ENCODE measurements at places on chromosomes 1 and 21. TPM values are rescaled to one million over a fixed set of nuclear protein-coding genes. Genes with fewer than 3 reads are reported as not detected.

GRCh38 chr1:30842697-30843354 lies 65.7 kb downstream of the SDC3 start:
- DNase-seq: no peak

- DNase-seq: peak; percentile 95
These were observed at the start of gene TFF1 for GRCh38 chr21:42366292-42367010. Gene TFF1 (minus strand): TSS chr21:42366535. CDS start chr21:42366495, 40 bp downstream.

DNA sequence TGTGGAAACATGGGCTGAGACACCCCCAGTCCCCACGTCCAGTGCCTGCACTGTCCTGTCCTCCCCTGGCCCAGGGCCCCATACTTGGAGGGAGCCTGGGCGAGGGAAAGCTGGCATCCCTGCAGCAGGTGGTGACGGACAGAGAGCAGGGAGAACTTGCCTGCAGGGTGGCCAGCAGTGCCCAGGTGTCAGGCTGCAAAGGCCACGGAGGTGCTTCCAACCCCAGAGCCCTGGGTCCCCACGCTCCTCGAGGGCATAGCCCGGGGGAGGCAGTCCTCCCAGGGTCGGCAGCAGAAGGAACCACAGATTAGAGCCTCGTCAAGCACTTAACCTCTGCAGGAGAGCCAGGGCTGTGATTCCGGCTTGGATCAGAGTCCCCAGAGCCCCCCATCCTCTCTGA lies 77.5 kb downstream of the ARHGEF16 start:
- DNase-seq: no peak

GRCh38 chr1:9900142-9901043 lies 9.7 kb downstream of the CTNNBIP1 start:
- no peak for DNase-seq

DNA sequence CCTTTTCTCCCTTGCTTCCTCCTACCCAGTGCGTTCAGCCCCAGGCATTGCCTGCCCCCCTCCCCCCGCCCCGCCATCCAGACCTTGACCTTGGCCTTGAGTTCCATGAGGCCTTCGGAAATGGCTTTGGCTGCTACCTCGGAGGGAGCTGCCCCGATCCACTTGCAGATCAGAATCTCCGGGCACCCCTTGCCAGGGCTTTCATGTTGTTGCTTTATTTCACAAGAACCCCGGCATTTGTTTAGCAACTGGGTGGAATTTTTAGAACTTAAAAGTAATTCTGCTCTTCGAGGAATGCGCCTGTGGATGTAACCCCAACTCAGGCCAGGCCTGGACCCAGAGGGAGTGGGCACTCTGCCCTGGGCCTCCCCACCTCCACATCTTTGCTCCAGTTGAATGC lies 154.1 kb upstream of the TMEM51 start:
- DNase-seq: no peak

- DNase-seq: no peak
These were observed 34.6 kb downstream of the CLIC4 start for GRCh38 chr1:24779689-24780464.

DNA sequence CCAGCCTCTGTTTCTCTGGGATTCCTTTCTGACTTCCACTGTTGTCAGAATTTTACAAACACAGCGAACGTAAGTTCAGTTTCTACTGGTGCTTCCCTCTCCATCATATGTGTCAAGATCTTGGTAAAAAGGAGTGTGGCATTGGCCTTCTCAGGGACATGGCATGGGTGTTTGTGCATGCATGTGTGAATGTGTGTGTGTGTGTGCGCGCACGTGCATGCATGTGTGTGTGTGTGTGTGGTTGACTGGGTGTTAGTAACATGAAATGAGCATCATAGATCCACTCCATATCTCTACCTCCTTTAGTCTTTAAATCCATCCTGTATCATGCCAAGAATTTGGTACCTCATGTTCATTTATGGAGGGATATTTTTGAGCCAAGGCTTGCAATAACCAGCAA lies 411.3 kb downstream of the NPHP4 start:
- no peak for DNase-seq

DNA sequence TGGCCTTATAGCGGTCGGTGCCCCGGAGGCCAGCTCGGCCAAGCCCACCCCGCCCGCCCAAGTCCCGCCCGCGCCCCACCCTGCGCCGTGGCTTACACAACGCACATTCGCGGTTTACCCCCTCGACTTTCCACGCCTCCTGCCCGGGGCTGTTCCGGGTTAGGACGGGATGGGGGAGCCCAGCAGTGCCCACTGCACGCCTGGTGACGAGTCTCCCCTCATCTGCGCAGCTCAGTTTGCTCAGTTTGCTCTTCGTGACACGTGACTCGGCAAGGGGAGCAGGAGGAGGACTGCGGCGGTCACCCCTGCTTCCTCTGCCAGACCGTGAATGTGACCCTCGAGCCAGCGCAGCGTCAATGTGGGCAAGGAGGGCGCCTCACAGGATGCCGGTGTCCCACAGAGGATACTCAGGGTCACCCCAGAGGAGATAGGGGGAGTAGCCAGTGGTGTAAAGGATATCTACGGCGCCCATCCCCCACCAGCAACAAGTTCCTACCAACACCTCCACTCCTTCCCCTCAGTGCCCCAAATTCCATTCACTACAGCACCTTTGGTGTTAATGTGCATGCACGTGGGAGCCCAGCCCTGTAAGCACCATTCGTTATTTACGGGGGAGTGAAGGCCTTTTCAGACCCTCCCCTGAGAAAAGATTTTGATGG lies 350 bp upstream of the S100A6 start:
- DNase-seq: peak; percentile 97

C1orf87 gene
- not detected for total RNA-seq

Data from A172 (cell line).